Endodermal cell (in vitro differentiated cells): ENCODE measurements at places on chromosomes 4 and X. TPM values are rescaled to one million over a fixed set of nuclear protein-coding genes. Genes with fewer than 3 reads are reported as not detected.

GRCh38 chr4:41104155-41104554 lies 110.2 kb downstream of the APBB2 start:
- DNase-seq = no peak
- H3K36me3 ChIP-seq = no peaks in the 10 kb centered on the region
- no peak overlapping the region for H3K4me3 ChIP-seq
- H3K27me3 ChIP-seq = no peaks in the 10 kb centered on the region
- peaks cover 8% of the 10 kb centered on the region for H3K4me1 ChIP-seq

- no peak overlapping the region for H3K27ac ChIP-seq
- H3K4me1 ChIP-seq = no peaks in the 10 kb centered on the region
- no peak overlapping the region for H3K4me3 ChIP-seq
- no peaks in the 10 kb centered on the region for H3K27me3 ChIP-seq
These were observed 73.5 kb upstream of the CAMK2D start for GRCh38 chr4:113835005-113835404.

DNA sequence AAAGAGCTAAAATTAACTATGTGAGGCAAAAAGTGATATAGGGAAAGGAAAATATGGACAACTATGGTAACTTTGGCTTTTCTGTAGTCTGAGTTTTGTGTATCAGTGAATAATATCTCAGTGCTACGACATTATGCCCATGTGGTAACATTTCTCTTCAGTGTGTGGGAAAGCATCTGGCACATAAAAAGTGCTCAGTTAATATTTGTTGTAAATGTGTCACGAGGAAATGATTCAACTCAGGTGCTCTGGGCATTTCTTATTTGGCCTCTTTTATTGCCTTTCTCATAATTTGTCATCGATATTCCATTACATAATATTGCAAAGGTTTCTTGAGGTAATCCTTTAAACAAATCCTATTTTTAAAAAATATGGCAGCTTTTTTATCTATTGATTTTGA lies 17.6 kb downstream of the OFD1 start:
- peaks cover 51% of the 10 kb centered on the region for H3K36me3 ChIP-seq
- DNase-seq = no peak
- H3K27ac ChIP-seq = no peak overlapping the region
- no peak overlapping the region for H3K4me3 ChIP-seq
- H3K27me3 ChIP-seq = no peaks in the 10 kb centered on the region
- H3K4me1 ChIP-seq = peaks cover 3% of the 10 kb centered on the region

- no peak overlapping the region for H3K4me3 ChIP-seq
- H3K36me3 ChIP-seq = no peaks in the 10 kb centered on the region
- no peaks in the 10 kb centered on the region for H3K4me1 ChIP-seq
- no peak overlapping the region for H3K27ac ChIP-seq
These were observed 25.2 kb upstream of the ATXN3L start for GRCh38 chrX:13345037-13345436.

- no peaks in the 10 kb centered on the region for H3K4me1 ChIP-seq
- H3K36me3 ChIP-seq = no peaks in the 10 kb centered on the region
- H3K4me3 ChIP-seq = no peak overlapping the region
- no peak overlapping the region for H3K27ac ChIP-seq
These were observed 4.4 kb upstream of the MAEA start for GRCh38 chr4:1285151-1285789.

DNA sequence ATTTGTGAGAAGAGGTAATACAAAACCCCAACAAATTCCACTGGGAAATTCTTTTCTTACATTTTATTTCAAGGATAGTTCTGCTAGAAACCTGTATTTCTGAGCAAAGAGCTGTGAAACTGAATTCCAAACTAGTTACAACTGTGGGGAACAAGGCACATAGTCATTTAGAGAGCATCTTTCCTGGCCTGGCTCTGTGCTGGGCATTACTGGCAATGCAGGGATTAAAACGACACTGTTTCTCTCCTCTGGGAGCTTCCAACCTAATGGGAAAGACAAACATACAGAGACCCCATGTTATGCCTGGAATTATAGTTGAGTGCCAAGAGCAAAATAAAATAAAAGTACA lies 36.5 kb downstream of the SUPT20HL1 start:
- H3K27me3 ChIP-seq = no peaks in the 10 kb centered on the region
- no peak overlapping the region for H3K27ac ChIP-seq
- H3K4me3 ChIP-seq = no peak overlapping the region
- DNase-seq = no peak

DNA sequence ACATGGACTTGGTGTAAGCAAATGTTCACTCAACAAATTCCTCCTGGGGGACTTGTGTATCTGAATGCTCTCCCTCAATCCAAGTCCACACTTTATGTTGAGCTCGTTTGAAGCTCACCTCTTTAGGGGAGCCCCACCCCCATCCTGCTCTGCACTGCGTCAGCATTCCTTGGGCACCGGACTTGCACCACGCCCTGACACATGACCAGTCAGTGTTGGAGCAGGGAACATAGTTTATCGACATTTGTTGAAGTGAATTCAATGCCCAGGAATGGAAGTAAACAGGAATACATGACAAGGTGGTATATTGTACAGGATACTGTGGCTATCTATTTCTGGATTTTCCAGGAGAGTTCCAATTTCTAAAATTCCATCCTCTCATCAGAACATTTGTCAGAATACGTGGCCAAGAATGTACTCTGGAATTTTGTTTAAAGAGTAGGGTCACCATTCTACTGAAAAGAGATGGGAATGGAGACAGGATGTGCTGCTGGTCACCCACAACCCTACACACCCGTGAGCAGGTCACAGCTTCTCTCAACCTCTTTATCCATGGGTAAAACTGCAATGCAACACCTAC lies 60.0 kb upstream of the LNX1 start:
- no peak overlapping the region for H3K27ac ChIP-seq
- no peaks in the 10 kb centered on the region for H3K36me3 ChIP-seq
- H3K4me3 ChIP-seq = no peak overlapping the region
- no peak for DNase-seq
- H3K4me1 ChIP-seq = no peaks in the 10 kb centered on the region

DNA sequence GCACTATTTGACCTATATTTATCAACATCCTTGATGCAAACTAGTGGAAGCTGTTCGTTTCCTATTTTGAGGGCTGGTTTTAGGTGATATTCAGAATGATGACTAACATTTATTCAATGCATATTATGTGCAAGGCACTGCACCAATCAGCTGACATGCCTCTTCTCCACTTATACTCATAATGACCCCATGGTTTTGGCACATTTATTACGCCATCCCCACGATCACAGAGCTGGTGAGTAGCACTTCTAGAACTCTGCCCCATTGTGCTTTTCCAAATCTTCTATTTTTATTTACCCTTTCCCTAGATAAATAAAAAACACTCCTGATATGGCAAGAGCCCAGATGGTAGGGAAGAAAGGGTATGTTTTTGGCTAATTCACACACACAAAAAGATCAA lies 13.1 kb downstream of the SCML1 start:
- no peaks in the 10 kb centered on the region for H3K4me1 ChIP-seq
- no peaks in the 10 kb centered on the region for H3K36me3 ChIP-seq
- H3K4me3 ChIP-seq = no peak overlapping the region
- no peak overlapping the region for H3K27ac ChIP-seq

DNA sequence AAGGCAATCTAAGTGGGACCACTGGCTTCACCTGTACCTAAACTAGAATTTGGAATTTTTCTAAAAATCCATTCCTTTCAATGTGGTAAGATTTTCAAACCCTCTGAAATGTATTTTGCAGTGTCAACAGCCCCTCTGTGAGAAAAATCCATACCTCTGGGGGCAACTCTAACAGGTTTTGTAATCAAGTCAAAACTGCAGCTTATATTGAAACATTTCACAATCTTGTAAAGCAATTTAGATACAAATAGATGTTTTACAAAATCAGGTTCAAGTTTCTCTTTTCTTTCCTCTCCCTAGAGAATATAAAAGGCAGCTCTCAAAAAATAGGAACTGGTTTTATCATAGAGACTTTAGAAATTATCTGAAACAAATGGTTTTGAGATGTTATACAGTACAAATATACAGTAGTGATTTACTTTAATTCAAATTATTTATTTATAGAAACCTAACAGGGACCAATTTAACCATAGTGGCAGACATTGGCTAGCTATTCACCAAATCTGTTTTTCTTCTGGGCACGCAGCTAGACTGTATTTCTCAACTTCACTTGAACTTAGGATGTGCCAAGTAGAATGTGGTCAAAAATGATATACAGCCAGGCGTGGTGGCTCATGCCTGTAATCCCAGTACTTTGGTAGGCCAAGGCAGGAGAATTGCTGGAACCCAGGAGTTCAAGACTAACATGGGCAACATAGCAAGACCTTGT lies 36.3 kb upstream of the SPINK2 start:
- no peak overlapping the region for H3K27ac ChIP-seq
- H3K27me3 ChIP-seq = no peaks in the 10 kb centered on the region
- DNase-seq = no peak
- no peaks in the 10 kb centered on the region for H3K4me1 ChIP-seq

DNA sequence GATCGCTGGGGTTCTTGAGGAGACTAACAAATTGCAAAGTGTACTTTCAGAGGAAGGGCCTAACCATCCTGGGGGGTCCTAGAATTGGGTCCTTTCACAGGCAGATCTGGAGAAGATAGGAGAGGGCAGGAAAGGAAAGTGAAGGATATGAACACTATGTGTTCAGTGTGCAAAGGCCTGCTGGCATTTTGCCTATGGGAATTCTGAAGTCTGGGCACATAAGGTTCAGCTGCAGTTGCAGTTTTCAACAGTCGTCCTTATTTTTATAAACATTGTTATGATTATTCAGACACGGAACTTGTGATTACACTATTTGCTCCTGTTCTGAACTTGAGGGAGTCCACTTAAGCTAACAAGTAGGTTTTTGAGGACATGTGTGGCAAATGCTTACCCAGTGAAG lies 1.3 kb upstream of the SLC25A5 start:
- H3K27me3 ChIP-seq = no peaks in the 10 kb centered on the region
- DNase-seq = peak; percentile 24
- H3K36me3 ChIP-seq = peaks cover 22% of the 10 kb centered on the region
- H3K4me3 ChIP-seq = no peak overlapping the region

- no peaks in the 10 kb centered on the region for H3K27me3 ChIP-seq
- H3K4me1 ChIP-seq = peaks cover 2% of the 10 kb centered on the region
- no peak overlapping the region for H3K4me3 ChIP-seq
These were observed 91.3 kb downstream of the RASGEF1B start for GRCh38 chr4:81380437-81380836.

GRCh38 chr4:10567766-10568165 lies 110.5 kb upstream of the ZNF518B start:
- no peaks in the 10 kb centered on the region for H3K27me3 ChIP-seq
- DNase-seq = no peak
- H3K27ac ChIP-seq = no peak overlapping the region
- H3K36me3 ChIP-seq = no peaks in the 10 kb centered on the region
- H3K4me3 ChIP-seq = no peak overlapping the region

DNA sequence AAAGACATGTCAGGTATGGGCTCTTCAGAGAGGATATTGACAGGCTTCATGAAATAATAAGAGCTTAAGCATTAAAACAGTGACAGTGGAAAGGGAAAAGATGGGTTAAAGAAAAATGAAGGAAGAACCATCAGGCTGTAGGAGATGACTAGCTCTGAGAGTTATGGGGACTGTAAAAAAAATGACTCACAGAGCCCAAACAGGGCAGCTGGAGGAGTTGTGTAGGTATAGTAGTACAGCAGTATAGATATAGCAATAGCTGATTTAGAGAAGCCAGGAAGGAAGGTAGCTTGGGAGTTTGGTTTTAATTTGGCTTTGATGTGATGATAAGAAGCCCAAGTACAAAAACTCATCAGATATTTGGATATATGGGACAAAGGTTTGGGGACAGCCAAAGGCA lies 66.6 kb downstream of the FREM3 start:
- no peak overlapping the region for H3K27ac ChIP-seq
- H3K36me3 ChIP-seq = no peaks in the 10 kb centered on the region
- no peaks in the 10 kb centered on the region for H3K4me1 ChIP-seq
- no peak for DNase-seq
- H3K4me3 ChIP-seq = no peak overlapping the region

DNA sequence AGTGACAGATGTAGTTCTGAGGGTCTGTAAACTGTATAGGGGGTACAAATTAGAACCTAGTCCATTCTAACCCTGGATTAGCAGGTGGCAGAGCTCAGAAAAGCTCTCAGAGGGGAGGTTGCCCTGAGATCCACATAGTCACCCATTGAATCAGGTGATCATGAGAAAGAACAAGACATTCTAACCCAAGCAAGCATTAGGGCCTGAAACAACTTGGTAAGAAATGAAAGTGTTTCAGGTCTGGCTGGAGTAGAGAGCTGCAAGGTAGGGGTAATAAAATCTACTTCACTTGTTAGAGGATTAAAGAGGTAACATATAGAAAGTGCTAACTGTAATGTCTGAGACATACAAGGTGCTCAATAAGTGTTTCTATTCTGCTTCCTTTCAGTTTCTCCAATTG lies 8.8 kb upstream of the BMP2K start:
- no peak for DNase-seq
- H3K4me1 ChIP-seq = no peaks in the 10 kb centered on the region
- no peak overlapping the region for H3K4me3 ChIP-seq
- H3K27me3 ChIP-seq = no peaks in the 10 kb centered on the region

The CNKSR2 gene
- 24.5 and 28.7 TPM in 2 replicates for total RNA-seq

The GLRA3 gene
- total RNA-seq = 0.09 and 0.11 TPM in 2 replicates

The HMGN5 gene
- 8.3 to 13.2 TPM (median 12.9 TPM) in 3 replicates for total RNA-seq

The BEX5 gene
- total RNA-seq = 8.4 and 8.9 TPM in 2 replicates

The GDPD2 gene
- total RNA-seq = 1.4 to 1.6 TPM (median 1.5 TPM) in 3 replicates

The OTUD6A gene
- total RNA-seq = 0.53 TPM in 2 of 3 replicates, not detected in the other

The ZNF518B gene
- 19.5 to 47.0 TPM (median 46.4 TPM) in 3 replicates for total RNA-seq

The SHROOM3 gene
- total RNA-seq = 12.4 to 18.1 TPM (median 18.0 TPM) in 3 replicates
